ENCODE measurements at places on chromosomes 3 and 15.

GRCh38 chr3:191388823-191389222 lies 58.5 kb upstream of the UTS2B start:
- DNase-seq, result no peak

DNA sequence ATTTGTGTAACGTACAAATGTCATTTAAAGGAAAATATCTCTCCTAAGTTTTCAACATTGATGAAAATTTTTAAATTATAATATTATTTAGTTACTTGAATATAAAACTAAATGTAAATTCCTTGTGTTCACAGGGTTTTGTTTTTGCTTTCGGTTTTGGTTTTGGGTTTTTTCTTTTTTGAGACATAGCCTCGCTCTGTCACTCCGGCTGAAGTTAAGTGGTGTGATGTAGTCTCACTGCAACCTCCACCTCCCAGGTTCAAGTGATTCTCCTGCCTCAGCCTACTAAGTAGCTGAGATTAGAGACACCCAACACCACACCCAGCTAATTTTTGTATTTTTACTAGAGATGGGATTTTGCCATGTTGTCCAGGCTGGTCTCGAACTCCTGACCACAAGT lies 79.3 kb upstream of the TCF12 start:
- DNase-seq, result no peak

- DNase-seq, result no peak
Observed at GRCh38 chr3:29922992-29923746, 642.3 kb downstream of the RBMS3 start.

GRCh38 chr15:68334661-68335124 lies 57.1 kb downstream of the FEM1B start:
- DNase-seq, result no peak

DNA sequence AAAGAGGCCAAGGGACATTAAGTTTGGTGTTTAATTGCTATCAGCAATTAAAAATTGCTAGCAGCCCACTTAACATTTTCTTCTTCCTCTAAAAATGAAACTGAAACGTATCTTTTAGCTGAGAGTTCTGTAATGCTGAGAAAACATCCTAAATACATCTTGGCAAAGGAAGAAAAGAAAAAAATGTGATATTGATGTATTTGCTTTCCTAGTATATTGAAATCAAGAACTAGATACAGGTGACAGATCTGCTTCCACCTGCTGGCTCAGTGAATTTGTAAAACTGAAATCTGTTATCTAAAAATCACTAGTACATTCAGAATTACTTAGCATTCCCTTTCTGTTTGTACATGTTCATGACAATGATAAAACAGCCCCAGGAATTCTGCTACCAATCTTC lies 283.2 kb downstream of the ZBTB20 start:
- DNase-seq, result no peak
